ENCODE measurements at places on chromosomes 12 and 14.

DNA sequence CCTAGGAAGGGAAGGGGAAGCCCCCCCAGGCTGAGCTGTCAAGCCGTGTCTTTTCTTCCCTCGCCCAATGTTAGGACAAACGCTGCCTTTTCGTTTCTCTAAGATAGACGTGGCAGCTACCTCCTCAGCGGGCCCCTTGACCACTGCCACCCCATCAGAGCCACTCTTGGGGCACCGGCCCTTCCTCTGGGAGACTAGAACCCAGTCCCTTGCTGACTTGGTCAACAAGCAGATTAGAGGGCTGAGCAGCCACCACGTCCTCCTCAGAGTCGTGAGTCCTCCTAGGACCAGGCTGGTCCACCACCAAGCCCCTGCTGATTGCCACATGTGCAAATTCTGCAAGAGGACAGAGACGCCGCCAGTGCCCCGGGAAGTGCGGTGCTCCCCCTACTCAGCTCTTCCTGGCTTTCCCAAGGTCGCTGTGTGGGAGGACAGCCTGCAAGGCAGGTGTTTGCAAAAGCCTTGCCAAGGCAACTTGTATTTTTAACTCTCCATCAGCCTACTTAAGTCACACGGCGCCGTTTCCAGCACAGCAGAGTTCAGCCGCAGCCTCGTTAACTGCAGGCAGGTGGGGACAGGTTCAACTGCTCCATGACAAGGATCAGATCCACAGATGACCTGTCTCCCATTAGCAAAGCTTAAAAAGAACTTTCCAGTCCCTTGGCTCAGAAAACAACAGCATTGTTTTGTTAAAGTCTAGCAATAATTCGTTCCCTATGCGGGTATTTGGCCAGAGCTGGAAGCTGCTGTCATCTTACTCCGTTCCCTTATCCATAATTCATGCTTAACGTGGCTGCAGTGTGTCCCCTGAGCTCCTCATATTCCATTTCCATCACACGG lies 65.6 kb downstream of the TESC start:
- DNase-seq, result no peak

DNA sequence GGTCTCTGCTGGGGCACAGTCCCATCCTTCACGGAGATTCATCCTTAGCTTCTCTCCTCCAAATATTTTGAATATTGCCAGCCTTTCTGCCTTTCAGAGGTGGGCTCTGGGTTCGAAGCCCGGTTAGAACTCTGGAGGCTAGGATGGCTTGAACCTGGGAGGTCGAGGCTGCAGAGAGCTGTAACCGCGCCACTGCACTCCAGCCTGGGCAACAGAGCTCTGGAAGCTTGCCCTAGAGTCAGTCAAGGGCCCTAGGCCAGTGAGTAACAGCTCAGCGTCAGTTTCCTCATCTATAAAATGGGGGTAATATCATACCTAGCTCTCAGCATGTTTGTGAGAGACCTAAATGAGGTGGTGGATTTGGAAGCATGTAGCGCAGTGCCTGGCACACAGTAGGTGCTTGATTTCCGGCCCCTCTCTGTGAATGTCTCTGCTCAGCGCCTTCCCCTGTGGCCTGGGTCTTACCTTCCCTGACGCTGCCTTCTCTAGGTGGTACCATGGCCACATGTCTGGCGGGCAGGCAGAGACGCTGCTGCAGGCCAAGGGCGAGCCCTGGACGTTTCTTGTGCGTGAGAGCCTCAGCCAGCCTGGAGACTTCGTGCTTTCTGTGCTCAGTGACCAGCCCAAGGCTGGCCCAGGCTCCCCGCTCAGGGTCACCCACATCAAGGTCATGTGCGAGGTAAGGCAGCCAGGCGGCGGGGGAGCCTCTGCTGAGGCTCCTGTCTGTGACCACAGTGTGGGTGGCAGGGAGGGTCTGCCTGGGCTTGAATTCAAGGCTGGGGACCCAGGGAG lies 3.4 kb downstream of the PTPN6 start:
- peak; percentile 54 for DNase-seq

- DNase-seq, result no peak
Observed at GRCh38 chr12:56163533-56164344, 5.6 kb downstream of the MYL6 start.

GRCh38 chr14:56449670-56450213 lies 129.9 kb upstream of the TMEM260 start:
- no peak for DNase-seq

GRCh38 chr12:69083689-69084088 lies 150.7 kb upstream of the CPM start:
- no peak for DNase-seq

- no peak for DNase-seq
Observed at GRCh38 chr12:953776-954175, 4.3 kb upstream of the RAD52 start.

GRCh38 chr12:108577458-108577857 lies 15.1 kb downstream of the ISCU start:
- no peak for DNase-seq

GRCh38 chr14:92615451-92615850 lies 101.9 kb downstream of the RIN3 start:
- DNase-seq, result peak; percentile 72

DNA sequence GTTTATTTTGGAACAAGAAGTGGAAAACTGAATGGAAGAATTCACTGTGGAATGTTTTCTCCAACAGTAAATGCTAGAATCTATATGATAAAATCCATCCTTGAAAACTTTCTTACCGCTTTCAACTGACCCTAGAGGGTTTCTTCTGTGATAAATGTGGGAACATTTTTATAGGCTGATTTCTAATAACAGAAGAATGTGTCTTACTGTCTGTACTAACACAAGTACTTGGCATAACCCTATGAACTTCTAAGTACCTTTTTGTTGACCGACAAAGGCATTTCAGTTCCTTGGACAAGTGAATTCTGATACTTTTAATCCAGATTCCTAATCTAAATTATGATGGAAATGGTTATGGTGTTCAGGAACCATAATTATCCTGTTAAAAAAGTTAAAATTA lies 1109.7 kb upstream of the FLRT2 start:
- DNase-seq, result no peak

DNA sequence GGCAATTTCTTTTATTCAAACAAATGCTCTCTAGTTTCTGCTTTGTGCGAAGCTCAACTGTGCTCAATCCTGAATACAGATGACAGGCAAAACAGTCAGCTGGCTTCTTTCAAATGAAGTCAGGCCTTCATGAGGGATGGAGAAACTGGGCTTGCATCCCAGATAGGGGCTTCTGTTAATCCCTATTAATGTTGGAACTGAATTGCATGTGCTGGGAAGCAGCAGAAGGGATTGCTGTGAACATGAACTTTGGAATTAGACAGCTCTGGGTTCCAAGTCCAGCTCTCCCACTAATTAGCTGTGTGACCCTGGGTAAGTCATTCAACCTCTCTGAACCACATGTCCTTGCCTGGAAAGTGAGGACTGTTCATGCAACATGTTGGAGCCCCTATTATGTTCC lies 21.1 kb upstream of the CORO1C start:
- no peak for DNase-seq

- DNase-seq, result no peak
Observed at GRCh38 chr12:1724250-1724649, 33.4 kb downstream of the ADIPOR2 start.

- no peak for DNase-seq
Observed at GRCh38 chr12:122394626-122395194, 27.8 kb downstream of the CLIP1 start.

DNA sequence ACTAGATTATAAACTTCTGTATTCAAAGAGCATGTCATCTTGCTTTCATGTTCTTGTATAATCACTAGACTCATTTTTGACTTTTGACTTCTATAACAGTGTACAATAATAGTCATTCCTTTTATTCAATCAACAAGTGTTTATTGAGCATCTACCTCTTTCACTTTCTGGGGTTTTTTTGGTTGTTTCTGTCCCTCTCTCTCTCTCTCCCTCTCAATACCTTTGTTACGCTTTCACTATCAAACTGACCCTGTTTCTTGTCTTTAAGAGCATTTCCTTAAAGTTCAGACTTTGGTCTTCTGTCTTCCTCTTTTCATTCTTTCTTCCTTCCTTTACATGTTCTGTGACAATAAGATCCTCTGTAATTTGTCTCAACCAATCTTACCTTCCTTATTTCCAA lies 49.5 kb downstream of the GPR137C start:
- DNase-seq, result no peak

DNA sequence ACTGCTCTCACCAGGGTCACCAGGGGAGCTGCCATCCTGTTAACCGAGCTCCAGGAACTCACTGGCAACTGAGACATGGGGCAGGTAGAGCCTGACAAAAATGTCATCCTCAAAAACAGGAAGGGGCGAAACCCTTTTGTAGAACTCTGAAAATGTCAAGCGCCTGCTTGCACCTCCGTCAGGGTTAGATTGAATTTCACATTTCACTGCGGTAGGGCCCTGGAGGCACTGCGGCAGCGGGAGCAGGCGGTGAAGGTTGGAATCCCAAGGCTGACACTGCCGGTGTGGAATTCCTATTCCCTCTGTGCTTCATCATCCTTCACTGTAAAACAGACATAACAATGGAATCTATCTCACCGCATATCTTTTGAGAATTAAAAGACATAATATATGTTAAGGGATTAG lies 142.8 kb upstream of the TMCC3 start:
- no peak for DNase-seq

DNA sequence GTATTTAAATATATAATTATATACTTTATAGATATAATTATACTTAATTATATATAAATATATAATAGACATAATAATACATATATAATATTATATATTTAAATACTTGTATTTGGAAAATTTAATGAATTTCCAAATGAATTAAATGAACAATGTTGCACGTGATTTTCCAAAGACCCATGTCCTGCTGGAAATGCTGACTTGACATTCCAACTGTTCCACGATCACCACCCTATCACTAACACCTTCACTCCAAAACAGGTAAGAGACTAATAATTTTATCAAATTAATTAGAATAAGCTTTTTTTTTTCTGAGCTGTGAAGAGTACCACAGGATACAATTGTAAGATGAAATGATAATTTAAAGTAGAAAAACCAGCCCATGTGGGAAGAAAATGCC lies 103.4 kb downstream of the ST8SIA1 start:
- DNase-seq, result no peak

- no peak for DNase-seq
Observed at GRCh38 chr12:24993793-24994192, 44.9 kb upstream of the BCAT1 start.

DNA sequence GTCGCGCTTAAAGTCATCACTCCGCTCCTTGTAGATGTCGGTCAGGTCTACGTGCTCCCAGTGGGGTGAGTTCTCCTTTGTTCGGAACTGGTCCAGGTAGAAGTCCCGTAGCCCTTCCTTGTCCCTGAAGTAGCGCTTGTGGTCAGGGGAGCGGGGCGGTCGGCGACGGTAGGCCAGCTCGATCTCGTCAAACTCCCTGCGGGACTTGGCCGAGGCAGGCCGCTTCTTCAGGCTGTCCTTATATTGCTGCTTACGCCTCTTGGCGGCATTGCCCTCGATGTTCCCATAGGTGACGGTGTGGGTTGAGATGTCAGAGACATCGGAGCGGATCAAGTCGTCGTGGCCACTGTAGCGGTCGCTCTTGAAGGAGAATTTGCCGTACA lies 367.2 kb downstream of the EMP1 start:
- no peak for DNase-seq

- DNase-seq, result no peak
Observed at GRCh38 chr12:55717011-55718007, 1.5 kb downstream of the BLOC1S1 start.

DNA sequence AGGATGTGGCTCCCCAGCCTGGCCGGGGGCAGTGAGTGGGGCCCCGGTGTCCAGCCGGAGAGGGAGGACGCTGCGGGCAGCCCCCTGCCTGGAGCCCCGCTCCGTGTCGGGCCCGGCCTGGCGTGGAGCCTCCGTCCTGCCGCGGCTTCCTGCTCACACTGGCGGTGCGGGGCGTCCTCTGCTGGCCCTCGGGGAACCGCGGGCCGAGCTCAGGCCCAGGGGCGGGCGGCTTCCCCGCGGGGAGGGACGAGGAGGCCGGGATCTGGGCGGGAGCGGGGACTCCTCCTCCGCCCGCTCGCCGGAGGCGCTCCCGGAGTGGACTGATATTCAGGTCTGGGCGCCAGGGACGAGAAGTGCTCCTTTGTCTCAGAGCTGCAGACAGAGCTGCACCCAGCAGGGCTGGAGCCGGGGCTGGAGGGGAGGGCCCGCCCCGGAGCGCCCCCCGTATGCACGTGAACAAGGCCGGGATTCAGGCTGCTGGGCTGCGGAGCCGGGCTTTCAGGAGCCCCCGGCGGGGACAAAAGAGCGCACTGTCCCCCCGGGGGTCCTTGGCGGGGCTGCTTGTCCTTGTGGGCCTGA lies 2.2 kb downstream of the MMP17 start:
- DNase-seq, result peak; percentile 72

DNA sequence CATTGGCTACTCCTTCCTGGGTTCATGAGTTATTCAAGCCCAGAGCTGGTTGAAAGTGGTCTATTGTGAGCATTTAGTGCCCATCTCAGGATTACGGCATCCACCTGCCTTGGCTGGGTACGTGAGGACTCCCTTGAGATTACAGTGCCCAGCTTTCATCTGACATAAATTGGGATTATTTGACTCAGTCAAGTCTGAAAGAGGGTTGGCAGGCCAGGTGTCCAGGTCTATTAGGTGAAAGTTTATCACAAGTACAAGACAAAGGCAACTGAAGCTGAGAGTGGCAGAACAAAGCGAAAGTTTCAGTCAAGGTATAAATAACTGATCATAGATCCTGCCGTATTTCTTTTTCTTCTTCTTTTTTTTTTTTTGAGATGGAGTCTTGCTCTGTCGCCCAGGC lies 84.6 kb upstream of the ATF7IP start:
- DNase-seq, result no peak

DNA sequence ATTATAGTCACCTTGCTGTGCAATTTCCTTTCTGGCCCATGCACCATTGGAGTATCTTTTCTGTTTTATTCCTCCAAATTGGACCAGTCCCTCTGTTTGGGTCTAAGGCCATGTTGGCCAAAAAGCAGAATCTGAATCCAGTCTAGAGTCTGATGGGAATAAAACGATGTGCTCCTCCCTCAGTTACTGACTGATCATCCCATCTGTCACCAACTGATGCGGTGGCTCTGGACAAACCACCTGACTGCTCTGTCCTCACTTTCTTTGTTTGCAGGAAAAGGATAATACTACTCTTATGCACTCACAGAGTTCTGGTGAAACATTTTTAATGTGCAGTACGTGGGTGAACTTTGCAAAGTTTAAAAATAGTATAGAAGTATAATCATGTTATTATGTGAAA lies 120.2 kb upstream of the HIF1A start:
- no peak for DNase-seq

- DNase-seq, result no peak
Observed at GRCh38 chr12:724194-724855, 28.1 kb upstream of the WNK1 start.
